Kidney epithelial cell (primary cell): ENCODE measurements at places on chromosomes 5 and 9. TPM values are rescaled to one million over a fixed set of nuclear protein-coding genes. Genes with fewer than 3 reads are reported as not detected.

Gene MCTP1
- total RNA-seq, result 12.7 and 12.9 TPM in 2 replicates

Gene FUT7
- total RNA-seq, result not detected in 2 replicates

Gene AKNA
- total RNA-seq, result 34.6 and 40.5 TPM in 2 replicates

Gene CAVIN4
- 3.1 and 3.6 TPM in 2 replicates for total RNA-seq

Gene SLC6A19
- total RNA-seq, result not detected in 2 replicates

Gene CDC20B
- total RNA-seq, result 0.27 TPM in 1 of 2 replicates, not detected in the other

Gene GDA
- total RNA-seq, result under 0.01 and 0.04 TPM in 2 replicates

Gene TMEM215
- not detected in 2 replicates for total RNA-seq

Gene LCN1
- not detected in 2 replicates for total RNA-seq

Gene PCDHB14
- total RNA-seq, result 1.5 and 2.9 TPM in 2 replicates

Gene COL5A1
- total RNA-seq, result 87.7 and 92.6 TPM in 2 replicates

Gene VLDLR
- 28.5 and 31.3 TPM in 2 replicates for total RNA-seq

Gene RANBP3L
- total RNA-seq, result 0.07 TPM in 1 of 2 replicates, not detected in the other
